ENCODE measurements at places on chromosomes 16 and 17.

GRCh38 chr17:21505819-21506815, 130.0 kb downstream of the KCNJ12 start:
- DNase-seq = peak; percentile 78

GRCh38 chr16:74898659-74899058, 86.3 kb downstream of the WDR59 start:
- DNase-seq = no peak

- peak; percentile 47 for DNase-seq
These were observed 66.4 kb upstream of the SMIM36 start for GRCh38 chr17:55577687-55578086.

GRCh38 chr16:86151239-86151851, 252.4 kb downstream of the IRF8 start:
- DNase-seq = no peak

DNA sequence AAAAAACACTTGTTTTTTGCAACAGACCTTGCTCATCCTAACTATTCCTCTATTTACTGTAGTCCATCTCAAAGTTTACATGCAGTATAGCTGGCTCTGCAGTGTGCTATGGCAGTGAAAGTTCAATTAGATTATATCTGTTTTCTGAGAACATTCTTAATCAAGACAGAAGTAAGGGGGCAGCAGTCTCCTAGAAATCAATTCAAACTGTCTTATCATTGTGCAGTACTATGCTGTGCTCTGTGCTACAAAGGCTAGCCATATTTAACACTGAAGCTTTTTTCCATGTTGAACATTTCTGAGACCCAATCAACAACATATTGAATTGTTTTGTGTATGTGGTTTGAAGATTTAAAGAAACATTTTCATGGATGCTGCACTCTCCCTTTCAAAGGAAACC, 11.4 kb downstream of the NETO2 start:
- DNase-seq = no peak

- DNase-seq = no peak
These were observed 11.4 kb downstream of the SLC13A5 start for GRCh38 chr17:6701719-6702118.

DNA sequence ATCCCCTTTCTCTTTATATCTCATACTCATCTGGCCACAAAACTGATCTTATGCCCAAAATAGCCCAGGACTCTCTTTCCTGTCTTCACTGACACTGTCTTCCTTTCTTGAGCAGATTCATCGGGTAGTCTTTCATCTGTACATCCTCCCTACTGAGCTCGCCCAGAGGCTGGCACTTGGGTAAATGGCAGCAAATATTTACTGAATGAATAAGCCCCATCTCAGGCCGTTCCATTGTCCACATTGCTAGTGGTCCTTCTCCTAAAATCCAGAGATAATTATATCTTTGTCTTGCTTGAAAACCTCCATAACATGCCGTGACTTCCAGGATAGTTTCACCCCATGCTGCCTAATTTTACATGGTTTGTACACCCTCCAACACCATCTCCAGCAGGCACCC, 158.1 kb upstream of the SDK2 start:
- DNase-seq = no peak

- peak; percentile 60 for DNase-seq
These were observed 1729.1 kb downstream of the TP53TG3F start for GRCh38 chr16:35188288-35189155.

DNA sequence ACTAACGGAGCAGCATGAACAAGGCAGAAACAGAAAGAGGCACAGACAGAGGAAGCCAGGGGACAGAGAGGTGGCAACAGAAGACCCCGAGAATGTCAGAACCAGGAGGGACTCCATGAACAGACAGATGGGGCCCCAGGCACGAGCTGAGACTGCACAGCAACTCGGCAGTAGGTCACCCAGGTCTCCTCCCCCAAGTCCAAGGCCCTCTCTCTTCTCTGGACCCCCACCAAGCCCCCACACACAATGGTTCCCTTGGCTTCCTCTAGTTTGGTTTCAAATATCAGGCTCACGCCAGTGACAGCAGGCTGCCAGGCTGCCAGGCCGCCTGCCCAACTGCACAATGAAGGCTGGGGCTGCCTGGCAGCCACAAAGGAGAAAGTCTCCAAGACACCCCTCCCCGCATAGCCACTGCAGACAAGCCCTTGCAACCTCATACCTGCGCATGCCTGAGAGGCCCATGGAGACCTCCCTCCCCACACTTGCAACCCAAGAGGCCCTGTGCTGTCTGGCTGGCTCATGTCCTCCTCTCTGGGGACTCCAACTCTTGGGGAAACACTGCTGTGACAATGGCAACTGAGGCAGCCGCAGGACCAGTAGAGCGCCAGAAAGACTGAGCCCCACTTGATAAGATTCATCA, 54.8 kb downstream of the PIMREG start:
- DNase-seq = peak; percentile 44

DNA sequence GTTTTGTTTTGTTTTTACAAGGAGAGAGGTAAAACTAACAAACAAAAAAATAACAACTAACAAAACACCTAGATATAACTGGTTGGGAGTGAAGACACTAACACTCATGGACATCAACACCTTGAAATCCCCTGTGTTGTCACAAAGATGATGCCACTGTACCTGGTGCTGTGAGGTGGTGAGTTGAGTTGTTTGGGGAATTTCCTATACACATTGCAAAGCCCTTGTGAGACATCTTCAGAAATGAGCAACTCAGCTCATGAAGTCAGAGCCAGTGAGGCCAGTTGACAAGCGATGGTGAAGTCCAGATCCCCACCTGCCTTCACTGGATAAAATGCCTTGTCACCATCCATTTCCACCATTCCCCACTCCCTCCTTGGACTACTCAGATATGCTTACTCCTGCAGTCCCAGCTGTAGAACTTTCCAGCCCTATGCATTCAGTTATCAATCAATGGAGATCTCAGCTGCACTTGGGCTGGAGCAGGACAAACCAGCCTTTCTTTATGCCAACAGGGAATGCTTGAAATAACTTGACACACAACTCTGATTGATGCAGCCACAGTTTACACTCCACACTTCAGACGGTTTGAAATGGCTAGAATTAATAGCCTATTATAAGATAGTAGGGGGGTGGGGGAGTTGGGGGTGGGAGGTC, 22.2 kb downstream of the ANKFN1 start:
- DNase-seq = no peak

- no peak for DNase-seq
These were observed 23.9 kb upstream of the WSB1 start for GRCh38 chr17:27269974-27270373.

DNA sequence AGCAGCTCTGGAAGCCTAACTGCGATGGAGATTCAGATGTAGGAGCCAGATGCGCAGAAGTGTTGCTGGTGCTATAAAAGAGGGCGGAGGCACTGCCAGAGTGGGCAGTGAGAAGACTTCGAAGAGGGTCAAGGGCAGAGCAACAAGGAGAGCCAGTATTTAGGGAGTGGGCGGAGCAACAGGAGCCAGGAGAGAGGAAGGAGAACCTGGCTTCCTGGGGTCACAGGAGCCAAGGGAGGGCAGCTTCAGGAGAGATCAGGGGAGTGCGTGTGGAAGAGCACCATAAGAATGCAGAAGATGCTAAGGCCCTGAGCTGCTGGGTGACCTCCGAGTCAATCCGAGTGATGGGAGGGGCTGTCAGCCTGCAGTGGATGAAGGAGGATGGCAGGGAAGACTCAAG, 14.4 kb upstream of the MRPS23 start:
- DNase-seq = no peak

GRCh38 chr16:17483351-17483750, 12.6 kb upstream of the XYLT1 start:
- no peak for DNase-seq

DNA sequence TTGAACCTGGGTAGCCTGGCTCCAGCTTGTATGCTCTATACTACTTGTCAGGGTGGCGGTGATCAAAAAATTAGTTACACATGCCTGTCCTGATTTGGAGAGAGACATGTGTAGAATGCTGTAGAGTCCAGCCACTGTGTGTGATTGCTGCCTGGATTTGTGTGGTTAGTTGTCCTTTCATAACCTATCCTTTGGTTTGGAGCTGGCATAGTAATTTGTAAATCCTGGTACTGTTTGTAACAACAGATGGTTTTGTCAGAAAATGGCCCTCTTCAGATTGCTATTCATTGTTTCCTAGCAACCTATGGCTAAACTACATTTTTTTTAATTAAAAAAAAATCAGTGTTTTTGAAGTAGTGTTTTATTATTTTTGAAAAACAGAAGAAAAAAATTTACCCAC, 30.5 kb downstream of the ETV4 start:
- no peak for DNase-seq

DNA sequence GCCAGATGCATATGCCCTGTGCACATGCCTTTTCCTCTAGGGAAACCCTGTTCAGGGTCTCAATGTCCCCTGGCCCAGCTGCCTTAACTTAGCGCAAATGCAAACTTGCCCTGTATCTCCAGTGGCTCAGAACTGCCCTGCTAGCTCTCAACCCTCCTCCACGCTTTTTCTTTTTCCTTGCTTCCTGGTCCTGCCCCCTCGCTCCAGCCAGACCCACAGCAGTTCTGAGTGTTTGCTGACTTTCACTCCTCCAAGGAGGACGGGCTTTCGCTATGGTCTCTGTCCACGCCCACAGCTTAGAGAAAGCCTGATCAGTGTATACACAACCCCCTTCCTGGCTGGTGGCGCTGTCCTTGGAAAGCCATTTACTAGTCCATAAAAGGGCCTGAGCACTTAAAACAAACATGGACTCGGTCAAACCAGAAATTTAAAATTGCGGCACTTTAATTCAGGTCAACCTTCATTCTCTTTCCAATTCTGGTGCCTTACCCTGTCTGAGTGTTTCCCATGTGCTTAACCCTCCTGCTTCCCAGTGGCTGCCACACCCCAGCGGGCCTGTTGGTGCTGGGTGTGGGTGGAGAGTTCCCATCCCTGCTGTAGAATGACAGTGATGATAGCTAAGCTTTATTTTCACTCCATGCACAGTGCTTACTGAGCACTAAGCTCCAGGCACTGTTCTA, 15.6 kb upstream of the TMEM98 start:
- DNase-seq = peak; percentile 92
